Stimulated activated CD8-positive, alpha-beta memory T cell treated with anti-CD3 and anti-CD28 coated beads, Interleukin-7, amount 100 ng/mL, for 24 hours (primary cell): ENCODE measurements at places on chromosomes 12 and 14.
A peak's percentile ranks its signal among the peaks of the same experiment; 100 is the strongest.

DNA sequence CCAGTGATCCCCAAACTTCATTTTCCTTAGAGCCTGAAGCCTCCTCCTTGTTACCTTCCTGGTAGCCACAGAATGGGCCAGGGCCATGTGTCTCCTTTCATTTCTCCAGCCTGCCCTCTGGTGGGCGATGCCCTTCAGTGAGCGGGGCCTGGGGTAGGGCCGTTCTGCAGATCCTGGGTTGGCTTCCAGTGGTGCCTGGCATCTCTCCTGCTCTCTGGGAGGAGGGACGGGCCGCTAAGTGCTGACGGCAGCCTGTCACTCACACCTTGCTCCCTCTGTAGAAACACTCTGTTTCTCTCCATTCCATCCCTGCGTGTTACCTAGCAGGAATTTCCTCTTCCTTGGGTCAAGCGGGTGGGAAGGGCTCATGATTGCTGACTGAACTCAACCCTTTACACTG lies 232.1 kb downstream of the CACNA1C start:
- no peak for DNase-seq

DNA sequence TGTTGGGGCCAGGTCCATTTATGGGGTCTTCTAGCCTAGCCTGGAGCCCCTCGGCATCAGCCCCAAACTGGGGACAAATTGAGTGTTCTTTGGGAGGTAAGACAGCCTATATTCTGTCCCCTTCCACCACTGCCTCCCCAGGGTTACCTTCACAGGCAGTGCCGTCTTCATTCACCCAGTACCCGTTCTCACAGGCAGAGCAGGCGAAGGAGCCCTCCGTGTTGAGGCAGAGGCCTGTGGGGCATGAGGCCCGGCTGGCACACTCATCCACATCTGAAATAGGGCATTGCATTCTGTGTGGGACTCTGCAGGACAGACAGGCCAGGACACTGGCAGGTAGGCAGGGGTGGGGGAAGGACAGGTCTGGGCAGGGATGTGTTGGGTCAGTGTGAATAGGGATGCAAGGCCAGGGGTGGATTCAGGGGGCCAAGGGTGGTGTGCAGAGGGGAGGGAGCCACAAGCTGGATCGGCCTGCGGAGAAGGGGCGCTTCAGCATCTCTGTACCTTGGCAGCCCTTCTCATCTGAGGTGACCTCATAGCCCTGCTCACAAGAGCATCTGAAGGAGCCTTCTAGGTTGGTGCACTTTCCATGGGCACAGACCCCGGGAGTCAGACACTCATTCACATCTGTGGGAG lies 16.1 kb downstream of the ISCA2 start:
- no peak for DNase-seq

GRCh38 chr12:112179341-112179740 lies 54.0 kb downstream of the TRAFD1 start:
- no peak for DNase-seq

DNA sequence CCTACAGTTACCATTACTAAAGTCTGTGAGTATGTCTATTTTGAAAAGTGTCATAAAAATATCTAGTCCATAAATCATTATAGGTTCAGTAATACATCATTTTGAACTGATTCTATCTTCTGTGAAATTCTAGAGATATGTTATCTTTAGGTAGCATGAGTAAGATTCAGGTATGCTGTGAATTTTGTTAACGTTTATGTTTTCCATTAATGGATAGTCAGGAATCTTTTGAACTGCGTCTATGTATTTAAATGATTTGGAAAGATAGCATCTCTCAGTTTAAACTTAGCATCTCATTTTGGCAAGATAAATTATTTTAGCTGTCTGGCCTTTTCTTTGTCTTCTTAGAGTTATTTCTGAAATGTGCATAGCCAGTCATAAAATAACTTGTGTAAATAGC lies 8.3 kb downstream of the ALG10B start:
- DNase-seq: no peak

DNA sequence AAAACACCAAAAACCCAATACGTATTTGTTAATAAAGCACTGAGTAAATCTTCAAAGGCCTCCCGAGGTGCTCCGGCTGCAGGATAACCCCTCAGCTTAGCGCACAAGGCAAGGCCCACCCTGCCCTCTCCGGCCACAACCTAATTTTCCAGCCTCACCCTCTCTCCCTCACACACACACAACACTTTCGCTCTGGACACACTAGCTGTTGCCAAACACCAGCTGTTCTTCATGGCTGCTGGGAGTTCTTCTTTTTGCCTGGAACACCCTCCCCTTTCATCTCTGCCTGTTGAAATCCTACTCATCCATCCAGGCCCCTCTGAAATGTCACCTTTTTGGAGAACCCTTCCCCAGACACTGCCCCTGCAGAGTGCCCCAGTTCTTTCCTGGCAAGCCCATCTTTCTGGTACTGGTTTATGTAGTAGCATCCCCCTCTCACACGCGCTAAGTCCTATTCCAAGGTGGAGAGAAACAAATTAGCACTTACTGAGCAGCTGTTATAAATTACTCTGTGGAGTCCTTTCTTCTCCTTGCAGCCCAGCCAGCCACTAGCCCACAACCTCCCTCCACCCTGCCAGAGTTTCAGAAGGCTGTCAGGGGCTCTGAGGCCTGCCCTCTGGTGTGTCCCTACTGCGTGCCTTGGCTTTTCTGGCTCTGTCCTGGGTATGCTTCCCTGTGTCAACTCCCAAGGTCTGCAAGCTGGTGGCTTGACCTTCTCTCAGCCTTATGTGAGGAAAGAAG lies 805 bp upstream of the CRACR2A start:
- no peak for DNase-seq

DNA sequence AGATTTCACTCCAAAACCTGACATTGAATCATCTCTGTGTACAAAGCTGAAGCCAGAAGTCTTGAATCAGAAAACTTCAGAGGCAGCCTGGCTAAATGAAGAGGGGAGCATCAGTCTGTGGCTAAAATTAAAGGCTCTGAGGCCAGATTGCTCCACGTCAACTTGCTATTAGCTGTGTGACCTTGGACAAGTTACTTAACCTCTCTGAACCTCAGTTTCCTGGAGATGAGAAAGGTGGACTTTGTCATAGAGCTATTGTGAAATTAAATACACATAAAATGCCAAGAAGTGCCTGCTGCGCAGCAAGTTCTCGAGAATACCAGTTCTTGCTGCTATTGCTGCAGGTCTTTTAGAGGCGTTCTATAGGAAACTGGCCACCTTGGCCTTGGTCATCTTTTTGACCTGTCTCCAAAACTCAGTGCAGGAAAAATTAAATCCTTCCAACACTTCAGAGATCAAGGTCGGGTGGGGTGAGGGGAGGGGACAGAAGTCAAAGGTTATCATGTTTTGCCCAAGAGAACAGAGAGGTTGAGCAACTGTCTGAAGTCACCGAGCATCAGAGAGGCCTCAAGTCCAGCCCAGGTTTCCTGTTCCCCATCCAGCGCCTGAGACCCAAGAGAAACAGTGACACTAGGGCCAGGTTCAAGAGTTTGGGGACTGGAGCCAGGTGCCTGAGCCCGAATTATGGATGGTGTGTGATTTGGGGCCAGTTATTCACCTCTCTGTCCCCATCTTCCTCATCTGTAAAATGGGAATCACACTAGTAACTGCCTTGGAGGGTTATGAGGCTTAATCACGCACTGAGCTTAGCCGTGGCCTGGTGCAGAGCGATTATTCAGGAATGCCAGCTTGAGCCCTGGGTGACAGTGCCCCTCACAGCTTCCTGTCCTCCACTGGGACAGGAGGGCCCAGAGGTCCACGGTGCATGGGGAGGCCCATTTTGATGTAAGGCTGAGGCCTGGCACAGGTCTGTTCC lies 1.1 kb downstream of the SERPINA1 start:
- DNase-seq: no peak

- no peak for DNase-seq
These were observed 98.8 kb upstream of the CCDC175 start for GRCh38 chr14:59675394-59675793.

GRCh38 chr12:62481843-62482540 lies 15.4 kb downstream of the MON2 start:
- no peak for DNase-seq

GRCh38 chr14:32254952-32255679 lies 52.0 kb upstream of the RNU6-8 start:
- peak; percentile 9 for DNase-seq

DNA sequence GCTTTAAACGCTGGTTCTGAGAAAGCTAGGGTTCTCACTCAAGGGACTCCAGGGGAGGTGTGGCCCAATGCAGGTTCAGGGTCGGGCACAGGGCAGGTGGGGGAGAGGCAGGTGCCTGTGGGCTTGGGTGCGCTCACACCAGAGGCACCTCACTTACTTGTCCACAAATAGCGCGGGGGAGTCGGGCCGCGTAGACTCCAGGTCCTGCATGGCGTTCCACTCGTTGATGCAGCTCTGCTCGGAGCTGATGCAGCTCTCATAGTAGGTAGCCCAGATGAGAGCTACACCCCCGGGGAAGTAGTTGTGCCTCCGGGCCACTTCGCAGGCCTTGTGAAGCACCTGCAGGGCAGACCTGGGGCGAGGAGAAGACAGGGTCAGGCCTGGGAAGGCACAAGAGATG lies 49.9 kb downstream of the SSH1 start:
- DNase-seq: no peak

DNA sequence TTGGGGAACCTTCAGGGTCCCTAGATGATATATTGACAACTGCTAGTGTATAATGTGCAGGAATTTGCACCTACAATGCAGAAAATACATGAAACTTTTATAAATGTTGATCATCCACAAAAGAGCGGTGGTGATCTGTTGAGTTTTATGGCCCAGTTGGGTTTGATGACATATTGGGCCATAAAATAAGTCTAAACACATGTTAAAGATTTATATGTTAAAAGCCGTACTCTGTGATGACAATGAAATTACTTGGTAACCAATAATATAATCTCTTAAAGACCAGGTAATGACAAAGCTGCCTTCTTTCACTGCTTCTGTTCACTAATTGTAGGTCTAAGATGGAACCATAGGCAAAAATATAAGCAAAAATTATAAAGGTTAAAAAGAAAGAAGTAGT lies 61.6 kb downstream of the TMTC1 start:
- no peak for DNase-seq

DNA sequence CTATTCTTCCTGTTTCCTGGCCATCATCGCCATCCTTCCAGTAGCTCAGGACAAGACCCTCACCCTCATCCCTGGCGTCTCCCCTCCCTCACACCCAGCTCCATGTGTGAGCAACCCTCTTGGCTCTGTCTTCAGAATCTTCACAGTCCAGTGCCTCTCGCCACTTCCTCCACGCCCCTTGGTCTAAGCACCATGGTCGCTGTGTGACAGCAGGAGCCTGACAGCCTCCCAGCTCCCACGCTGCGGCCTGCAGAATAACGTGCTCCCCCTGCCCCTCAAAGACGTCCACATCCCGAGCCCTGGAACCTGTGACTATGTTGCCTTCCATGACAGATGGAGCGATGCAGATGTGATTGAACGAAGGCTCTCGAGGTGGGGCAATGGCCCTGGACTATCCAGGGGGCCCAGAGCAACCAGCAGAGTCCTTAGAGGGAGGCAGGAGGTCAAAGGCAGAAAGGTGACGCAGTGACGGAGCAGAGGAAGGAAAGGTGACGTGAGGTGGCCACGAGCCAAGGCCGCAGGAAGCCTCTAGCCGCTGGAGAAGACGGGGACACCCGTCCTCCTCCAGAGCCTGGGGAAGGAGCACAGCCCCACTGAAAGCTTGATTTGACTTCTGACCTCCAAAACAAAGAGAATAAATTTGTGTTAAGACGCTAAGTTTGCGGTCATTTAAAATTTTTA lies 139.8 kb downstream of the CALM1 start:
- DNase-seq: no peak

DNA sequence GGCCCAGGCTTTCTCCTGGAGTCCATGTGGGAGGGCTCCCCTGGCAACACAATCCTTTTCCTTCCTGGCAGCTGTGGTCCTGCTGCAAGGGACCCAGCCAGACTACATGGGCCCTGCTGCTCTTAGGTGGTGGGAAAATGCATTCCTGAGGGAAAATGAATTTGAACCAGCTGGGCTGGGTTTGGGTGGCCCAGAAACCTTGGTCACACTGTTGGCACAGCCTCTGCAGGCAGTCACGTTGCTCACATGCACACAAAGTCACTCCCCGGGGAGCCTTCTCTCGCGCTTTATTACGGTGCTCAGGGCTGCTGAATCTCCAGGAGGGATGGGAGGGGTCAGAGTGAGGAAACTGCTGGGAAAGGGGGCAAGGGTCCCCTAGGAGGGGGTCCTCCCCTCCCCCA lies 17.2 kb downstream of the PLEKHG3 start:
- no peak for DNase-seq

- DNase-seq: no peak
These were observed 80.9 kb downstream of the SLC41A2 start for GRCh38 chr12:104877103-104877705.

GRCh38 chr12:95661360-95661759 lies 110.1 kb upstream of the USP44 start:
- DNase-seq: no peak

GRCh38 chr14:102317564-102318248 lies 1.8 kb upstream of the ZNF839 start:
- DNase-seq: no peak

DNA sequence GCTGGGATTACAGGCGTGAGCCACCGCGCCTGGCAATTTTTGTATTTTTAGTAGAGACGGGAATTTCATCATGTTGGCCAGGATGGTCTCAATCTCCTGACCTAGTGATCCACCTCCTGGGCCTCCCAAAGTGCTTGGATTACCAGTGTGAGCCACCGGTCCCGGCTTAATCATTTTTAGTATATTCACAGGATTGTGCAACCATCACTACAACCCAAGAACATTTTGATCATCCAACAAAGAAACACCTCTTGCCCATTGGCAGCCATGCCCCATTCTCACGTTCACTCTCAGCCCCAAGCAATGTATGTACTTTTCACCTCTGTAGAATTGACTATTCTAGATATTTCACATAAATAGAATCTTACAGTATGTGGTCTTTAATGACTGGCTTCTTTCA lies 19.9 kb downstream of the SP1 start:
- no peak for DNase-seq

DNA sequence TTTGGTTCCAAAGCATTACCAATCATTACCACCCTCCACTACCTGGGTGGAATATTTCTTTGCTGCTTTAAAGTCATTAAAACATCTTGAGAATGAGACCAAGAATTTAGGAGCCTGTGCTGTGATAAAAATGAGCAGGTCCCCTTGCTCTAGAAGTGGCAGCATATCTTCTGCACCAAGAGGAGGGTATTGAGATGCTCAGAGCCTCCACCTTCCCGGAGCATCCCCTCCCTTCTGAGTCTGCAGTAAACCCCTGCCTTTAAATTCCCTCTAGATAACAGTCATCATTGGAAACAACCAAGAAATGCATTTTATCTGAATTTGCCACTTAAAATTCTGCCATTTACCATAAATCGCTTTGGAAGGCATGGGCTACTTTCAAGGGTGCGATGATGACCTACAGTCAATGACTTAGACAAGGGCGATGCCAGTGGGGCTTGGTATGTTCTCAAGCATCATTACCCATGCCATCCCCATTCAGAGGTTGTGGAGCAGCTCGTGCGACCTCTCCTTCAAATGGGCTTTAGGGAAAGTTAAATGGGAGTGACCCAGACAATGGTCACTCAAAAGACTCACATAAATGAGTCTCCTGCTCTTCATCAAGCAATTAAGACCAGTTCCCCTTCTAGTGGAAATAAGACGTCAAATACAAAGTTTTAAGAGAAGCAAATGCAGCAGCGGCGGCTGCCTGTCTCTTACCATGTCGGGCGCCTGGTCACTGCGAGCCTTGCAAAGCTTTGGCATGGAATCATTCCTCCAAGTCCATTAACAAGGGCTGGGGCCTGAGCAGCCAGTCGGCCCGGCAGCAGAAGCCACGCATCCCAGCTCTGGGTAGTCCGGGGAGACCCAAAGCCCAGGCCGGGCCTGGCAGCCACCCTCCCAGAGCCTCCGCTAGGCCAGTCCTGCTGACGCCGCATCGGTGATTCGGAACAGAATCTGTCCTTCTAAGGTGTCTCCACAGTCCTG lies 334.5 kb downstream of the TMEM121 start:
- DNase-seq: no peak
